ENCODE measurements at places on chromosomes 4 and X.
A peak's percentile ranks its signal among the peaks of the same experiment; 100 is the strongest.

DNA sequence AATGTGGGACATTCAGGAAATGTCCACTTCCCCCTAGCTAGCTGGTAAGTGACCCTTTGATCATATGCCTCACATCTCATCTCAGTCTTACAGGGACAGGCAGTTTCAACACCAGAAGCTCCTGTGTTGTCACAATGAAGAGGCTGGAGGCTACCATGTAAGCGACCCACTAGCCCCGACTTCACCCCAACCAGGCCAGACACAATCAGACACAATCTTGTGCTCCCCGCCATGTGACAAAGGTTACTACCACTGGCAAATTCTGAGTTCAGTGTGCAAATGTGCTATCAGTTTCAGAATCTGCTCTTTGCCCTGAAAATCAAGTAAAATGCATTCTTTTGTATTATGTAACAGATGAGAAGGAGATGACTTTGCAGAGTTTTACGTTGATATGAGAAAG, 56.9 kb upstream of the STS start:
- peak; percentile 23 for DNase-seq

- no peak for DNase-seq
Observed at GRCh38 chr4:75025431-75025830, 92.5 kb downstream of the PARM1 start.

GRCh38 chr4:1750381-1751154, 29.2 kb downstream of the TACC3 start:
- DNase-seq: no peak

- peak; percentile 19 for DNase-seq
Observed at GRCh38 chr4:83362492-83363329, 28.1 kb upstream of the HPSE start.

DNA sequence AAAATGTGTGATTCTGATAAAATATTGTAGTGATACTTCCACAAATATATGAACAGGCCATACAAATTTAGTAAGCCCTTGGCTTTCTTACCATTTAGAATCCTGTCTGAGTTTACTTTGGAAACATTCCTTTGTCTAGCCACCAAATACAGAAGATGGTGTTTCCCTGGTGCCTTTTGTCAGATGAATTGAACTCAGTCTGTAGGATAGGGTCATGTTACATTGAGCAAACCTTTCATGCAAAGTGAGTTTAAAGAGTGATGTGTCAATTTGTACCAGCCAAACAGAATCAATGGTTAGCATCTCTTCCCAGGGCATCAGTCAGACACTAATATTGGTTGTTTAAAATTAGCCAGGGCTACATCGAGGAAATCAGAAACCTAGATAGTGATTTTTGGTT, 1443.4 kb downstream of the ARAP2 start:
- DNase-seq: no peak

GRCh38 chrX:21374163-21374993, at the start of gene CNKSR2:
Gene CNKSR2, plus strand, starts transcription at chrX:21374418. Its CDS starts 480 bp downstream, at chrX:21374898.
- peak; percentile 77 for DNase-seq

DNA sequence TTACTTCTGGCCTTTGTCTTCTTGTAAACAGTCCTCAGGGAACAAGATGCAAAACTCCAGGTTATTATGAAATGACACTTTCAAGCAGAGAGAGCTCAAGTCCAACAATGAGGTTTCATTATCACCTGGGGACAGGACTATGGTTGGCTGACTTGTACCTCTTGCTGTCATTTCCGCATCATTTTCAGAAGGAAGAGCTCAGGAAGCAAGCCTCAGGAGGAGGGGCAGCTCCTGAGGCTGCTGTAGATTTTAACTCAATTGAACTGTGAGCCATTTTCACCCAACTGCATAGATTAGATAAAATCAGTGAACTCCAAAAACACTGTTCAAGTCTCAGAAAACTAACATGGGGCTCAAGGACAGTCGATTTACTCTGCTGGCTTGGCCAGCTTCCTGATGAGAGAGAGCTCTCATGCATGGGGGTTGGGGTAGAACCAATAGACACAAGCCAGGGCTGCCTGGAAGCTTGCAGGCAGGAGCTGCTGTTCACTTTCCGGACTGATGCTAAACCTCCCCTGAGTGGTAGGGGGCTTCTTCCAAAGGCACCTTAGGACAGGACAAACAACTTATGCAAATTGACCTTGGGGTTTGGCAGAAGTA, 23.6 kb downstream of the TMEM255A start:
- DNase-seq: no peak

DNA sequence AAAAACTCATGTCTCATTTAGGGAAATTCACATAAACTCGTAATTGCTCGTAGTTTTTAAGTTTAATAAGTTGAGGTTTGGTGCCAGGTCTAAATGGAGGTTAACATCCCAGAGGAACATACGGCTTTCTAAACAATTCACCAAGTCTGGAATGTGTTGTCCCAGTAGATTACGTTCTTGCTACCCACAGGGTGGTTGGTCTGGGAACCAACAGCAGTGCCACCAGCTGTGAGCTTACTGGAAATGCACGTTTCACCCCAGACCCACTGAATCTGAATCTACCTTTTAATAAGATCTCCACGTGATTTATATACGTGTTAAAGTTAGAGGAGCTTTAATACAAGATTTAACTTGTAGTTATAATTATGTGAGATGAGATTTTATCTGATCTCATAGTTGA, 134.3 kb downstream of the BMPR1B start:
- DNase-seq: peak; percentile 78

GRCh38 chrX:44223150-44223549, 120.3 kb downstream of the EFHC2 start:
- DNase-seq: no peak

Data from A549 (cell line).